ENCODE measurements at places on chromosomes 4 and X.

DNA sequence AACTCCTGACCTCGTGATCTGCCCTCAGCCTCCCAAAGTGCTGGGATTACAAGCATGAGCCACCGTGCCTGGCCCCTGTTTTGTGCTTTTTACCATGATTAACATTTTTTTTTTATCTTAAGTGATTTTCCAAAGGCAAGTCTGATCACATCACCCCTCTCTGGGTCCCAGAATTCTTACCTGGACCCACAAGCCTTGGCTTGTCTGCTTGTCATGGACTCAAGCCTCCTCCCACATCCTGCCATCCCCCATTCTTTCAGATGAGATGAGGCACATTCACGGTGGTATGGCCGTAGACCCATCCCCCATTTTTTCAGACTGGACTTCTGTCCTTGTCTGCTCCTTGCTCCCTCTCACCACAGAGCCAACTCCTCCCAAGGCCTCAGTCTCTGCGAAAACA is 55.3 kb downstream of the APLN start:
- no peak for DNase-seq

DNA sequence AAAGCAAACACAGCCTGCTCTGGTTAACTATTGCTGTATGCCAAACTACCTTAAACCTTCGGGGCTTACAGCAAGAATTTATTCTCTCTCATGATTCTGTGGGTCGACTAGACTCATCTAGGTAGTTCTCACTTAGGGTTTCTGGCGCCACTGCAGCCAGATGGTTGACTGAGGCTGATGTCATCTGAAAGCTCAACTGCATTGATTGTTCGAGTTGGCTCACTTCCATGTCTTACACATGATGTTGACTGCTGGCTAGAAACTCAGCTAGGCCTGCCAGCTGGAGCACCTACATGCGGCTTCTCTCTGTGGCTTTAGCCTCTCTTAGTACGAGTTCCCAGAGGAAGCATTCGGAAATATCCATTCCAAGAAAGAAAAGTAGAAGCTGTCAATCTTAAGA is 103.2 kb downstream of the SRPX start:
- no peak for DNase-seq

GRCh38 chrX:16250296-16250695 is 83.0 kb downstream of the MAGEB17 start:
- DNase-seq, result no peak

DNA sequence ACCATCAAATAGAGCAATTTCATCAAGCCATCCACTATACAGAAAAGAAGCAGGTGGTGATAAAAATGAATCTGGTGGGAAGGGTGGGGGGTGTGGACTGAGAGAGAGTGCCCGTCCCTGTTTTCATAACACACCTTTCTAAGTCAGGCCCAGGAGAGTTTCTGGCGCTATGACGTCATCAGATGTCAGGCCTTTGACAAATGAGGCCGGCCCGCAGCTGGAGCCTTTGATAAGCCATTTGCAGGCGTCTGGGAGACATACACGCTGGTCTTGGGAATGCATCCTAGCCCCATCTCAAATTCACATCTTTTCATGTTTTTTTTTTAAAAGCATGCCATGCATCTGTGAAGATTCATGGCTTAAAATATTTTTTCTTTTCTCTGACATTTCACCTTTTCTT is 404.5 kb downstream of the BCOR start:
- no peak for DNase-seq

DNA sequence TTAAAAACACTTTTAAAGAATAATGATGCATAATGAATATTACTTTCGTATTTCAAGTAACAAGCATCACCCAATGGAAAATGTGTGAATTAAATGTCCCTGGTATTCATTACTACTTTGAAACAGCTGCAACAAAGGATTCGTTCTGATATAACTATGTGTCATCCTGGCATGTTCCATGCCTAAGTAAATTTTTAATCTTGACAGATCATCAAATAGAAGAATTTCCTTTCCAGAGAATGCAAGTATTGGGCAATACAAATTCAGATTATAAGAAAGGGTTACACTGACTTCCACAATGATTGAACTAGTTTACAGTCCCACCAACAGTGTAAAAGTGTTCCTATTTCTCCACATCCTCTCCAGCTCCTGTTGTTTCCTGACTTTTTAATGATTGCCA is 105.3 kb downstream of the SPCS3 start:
- DNase-seq, result no peak

DNA sequence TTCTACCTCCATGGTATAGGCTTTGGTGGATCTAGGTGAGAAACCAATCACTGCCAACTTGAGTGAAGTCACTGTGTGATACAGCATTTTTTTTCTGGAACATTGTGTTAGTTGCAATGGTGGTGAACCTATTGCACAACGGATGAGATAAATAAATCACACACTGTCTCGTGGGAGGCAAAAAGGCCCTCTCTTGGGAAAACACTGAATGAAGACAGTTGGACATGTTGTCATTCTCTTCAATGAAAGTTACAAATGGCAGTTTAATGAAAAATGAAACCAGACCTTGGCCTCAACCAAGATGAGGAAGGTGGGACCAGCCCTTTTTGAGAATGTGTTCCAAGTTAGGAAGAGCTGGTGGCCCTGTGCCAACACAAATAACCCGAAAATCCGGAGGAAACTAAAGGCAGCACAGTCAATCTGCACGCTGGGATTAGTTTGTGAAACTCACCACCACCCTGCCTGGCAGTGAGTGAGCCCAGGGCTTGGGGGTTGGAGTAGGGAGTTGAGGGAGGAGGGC is 5.4 kb upstream of the ADGRG2 start:
- DNase-seq, result no peak

- DNase-seq, result no peak
Observed at GRCh38 chrX:84123585-84123984, 64.4 kb downstream of the RPS6KA6 start.

- DNase-seq, result no peak
Observed at GRCh38 chr4:78310007-78310739, 241.4 kb upstream of the ANXA3 start.

DNA sequence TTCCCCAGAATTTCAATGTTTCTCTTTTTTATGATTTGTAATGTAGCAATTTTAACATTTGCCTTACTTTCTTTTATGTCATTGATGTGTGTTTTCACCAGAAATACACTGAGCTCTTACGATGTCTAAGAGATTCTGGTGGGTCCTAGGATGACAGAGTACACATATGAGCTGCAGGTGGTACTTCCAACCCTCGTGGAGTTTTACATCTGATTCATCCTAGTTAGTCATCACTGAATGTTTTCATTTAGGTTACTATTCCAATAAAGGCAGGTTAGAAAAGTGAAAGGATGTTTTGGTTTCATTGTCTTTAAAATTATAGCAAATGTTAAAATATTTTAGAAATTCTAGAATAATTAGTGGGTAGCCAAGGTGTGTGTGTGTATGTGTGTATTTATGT is 605.9 kb downstream of the ADGRL3 start:
- DNase-seq, result no peak

GRCh38 chrX:50106051-50106675 is 94.6 kb downstream of the AKAP4 start:
- no peak for DNase-seq

DNA sequence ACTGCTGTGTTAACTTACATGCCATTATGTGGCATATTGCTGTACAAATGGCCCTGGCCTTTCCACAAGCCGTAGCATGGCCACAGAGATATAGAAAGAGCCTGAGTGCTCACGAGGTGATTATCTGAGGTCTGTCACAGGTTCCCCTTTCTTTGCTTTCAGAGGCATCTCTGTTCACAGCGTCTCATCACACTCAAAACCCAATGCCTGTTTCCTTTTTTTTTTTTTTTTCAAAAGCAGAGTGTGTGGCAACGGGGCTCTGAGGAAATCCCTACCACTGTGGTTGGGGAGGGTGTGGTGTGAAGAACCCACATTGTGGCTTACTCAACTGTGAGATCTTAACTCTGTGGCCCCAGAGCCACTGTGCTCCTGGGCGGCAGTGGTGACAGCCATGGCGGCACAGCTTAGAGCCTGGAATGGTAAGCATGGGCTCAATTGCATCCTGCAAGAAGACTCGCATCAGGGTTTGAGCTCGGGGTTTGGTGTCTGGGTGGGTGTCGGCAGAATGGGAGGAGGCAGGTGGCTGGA is 30.8 kb downstream of the RTL5 start:
- DNase-seq, result no peak

- no peak for DNase-seq
Observed at GRCh38 chr4:40871695-40872250, 122.0 kb downstream of the NSUN7 start.

- DNase-seq, result no peak
Observed at GRCh38 chr4:82645936-82646565, 84.3 kb upstream of the TMEM150C start.

GRCh38 chr4:96839441-96839840 is 999.5 kb downstream of the PDHA2 start:
- no peak for DNase-seq

DNA sequence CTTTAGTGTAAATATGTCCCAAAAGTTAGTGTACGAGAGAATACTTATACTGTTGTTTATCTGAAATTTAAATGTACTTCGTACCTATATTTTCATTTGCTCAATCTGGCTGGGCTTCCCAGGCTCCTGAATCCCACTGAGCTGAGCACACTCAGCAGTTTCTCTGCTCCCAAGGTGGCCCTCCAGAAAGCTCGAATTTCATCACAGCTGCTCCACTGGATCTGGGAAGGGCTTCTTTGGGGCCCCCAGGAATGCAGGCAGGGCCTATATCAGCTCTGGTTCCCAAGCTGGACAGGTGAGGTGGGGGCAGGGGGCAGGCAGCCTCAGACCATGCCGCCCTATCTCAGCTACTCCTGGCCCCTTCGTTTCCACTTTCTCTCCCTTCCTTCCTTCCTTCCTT is 1.5 kb upstream of the FATE1 start:
- DNase-seq, result no peak
